ENCODE measurements at places on chromosomes 1 and 21.

DNA sequence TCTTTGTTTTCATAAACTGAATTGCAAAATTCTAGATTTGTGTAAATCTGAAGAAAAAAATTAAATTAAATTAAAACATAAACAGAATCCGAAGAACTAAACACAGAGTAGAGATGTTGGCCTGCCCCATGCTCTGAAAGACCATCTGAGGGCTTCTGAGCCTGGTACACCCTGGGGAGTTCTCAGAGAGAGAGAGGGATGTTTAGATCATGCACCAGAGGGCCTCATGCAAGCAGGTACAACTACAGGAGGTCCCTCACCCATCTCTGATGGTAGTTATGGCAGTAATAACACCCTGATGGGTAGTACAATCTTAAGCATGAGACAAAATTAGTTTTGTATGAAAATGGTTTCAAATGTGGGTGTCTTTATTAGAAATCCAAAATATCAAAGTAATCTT is 127.7 kb downstream of the TGFB2 start:
- no peak for DNase-seq

DNA sequence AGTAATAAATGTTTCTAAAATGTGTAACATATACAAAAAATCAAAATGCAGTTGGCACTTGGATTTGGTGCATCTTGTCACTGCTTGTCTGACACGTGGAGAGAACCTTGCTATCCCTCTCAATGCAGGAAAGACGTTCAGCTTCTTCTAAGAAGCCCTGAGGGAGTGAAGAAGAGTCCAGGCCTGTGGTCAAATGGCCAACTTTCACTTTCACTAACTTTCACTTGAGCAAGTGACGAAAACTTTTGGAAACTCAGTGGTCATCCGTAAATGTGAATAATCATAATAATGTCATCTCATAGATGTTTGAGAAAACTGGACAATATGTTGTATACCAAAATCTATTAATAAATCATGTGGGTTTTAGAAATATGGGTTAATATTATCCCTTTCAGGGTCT is 61.9 kb downstream of the ERG start:
- DNase-seq = no peak

- no peak for DNase-seq
These were observed 3.7 kb upstream of the UCK2 start for GRCh38 chr1:165823552-165824268.

DNA sequence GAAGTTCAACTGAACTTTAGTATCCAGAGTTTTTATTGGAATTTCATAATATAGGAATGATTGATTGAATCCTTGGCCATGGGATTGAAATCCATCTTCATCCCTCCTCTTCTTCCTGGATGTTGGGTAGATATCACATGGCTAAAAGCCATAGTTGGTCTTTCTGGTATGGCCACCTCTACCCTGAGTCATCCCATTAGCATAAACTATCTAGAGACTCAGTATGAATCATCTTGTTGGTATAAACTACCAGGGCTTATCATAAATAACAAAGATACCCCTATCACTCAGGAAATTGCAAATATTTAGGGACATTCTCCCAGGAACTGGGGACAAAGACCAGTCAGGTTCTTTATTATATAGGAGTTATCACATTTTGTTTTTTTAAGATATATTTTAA is 21.2 kb upstream of the ZP4 start:
- DNase-seq = no peak

GRCh38 chr1:95229037-95229436 is 5.0 kb upstream of the RWDD3 start:
- DNase-seq = no peak

- DNase-seq = no peak
These were observed 545.4 kb downstream of the ADGRL2 start for GRCh38 chr1:82346141-82346540.
